H9 (cell line): ENCODE measurements at places on chromosomes 1 and 21. TPM values are rescaled to one million over a fixed set of nuclear protein-coding genes. Genes with fewer than 3 reads are reported as not detected.

DNA sequence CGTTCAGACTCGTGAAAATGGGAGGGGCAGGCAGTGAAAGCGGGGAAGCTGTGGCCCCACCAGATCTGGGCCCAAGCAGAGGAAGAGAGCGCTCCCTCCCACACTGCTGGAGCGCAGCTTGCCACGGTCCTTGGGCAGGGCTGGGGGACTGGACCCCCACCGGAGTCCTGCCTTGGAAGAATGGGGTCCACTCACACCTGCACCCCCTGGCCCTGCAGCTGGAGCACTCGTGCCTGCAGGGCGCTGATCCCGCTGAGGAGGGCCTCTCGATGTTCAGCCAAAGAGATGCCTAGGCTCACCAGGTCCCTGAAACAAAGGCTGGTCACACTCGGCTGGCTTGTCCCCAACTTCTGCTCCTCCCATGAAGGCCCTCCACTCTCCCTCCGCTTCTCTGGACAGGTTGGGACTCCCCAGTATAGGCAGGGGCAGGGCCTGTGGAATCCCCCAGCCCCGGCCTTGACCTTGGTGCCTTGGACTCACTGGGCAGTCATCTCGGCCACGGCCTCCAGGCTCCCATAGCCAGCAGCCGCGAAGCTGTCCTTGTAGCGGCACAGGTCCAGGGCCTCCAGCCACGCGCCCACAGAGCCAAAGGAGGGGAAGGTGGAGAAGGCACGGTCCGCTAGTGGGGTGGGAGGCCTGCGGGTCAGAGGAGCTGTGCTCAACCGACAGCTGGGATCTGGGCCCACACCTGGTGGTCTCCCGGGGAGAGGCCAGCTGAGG lies 26.0 kb downstream of the CDCA8 start:
- H3K27ac ChIP-seq = no peak overlapping the region
- H3K4me1 ChIP-seq = no peaks in the 10 kb centered on the region
- H3K27me3 ChIP-seq = no peaks in the 10 kb centered on the region
- no peak overlapping the region for H3K4me3 ChIP-seq
- DNase-seq = no peak

- H3K27ac ChIP-seq = no peak overlapping the region
- no peaks in the 10 kb centered on the region for H3K27me3 ChIP-seq
- no peak overlapping the region for H3K4me3 ChIP-seq
- H3K36me3 ChIP-seq = peaks cover 48% of the 10 kb centered on the region
- no peaks in the 10 kb centered on the region for H3K4me1 ChIP-seq
These were observed 12.0 kb downstream of the ALDH9A1 start for GRCh38 chr1:165686121-165686970.

- peaks cover 5% of the 10 kb centered on the region for H3K36me3 ChIP-seq
- H3K4me1 ChIP-seq = peaks cover 22% of the 10 kb centered on the region; the same call in 1 of the 2 replicates
- no peak overlapping the region for H3K27ac ChIP-seq
- no peak overlapping the region for H3K4me3 ChIP-seq
These were observed 16.6 kb upstream of the LEMD1 start for GRCh38 chr1:205438213-205439158.

DNA sequence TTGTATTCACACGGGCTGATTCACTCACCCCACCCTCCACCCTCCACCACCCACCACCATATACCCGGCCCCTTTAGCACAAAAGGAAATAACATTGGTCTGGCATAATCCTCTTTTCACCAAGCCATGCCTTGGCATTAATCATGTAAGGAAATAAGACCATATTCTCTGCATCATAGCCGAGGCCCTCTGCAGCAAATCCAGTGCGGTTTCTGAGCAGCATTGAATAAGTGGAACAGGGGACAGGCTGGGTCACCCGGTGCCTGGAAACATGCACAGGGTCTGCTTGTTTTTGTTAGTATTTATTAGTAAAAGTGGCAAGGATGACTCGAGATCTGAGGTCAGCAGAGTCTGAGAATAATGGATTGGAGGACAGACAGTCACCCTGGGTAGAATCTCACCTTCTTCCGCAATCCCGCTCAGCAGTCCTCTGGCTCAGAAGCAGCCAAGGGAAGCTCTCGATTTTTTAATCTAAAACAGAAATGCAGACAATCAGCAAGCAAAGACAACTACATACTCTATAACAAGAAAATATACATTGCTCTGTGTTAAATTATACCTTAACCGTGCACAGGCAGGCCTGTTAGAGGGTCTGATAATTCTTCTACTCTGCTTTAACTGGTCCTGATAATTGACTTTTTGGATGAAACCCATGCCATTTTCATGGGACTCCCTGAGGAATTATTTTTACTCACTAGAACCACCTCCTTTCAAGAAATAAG lies 52.4 kb upstream of the CDC42BPA start:
- H3K36me3 ChIP-seq = no peaks in the 10 kb centered on the region
- H3K4me1 ChIP-seq = peaks cover 4% of the 10 kb centered on the region; the same call in 1 of the 2 replicates
- DNase-seq = no peak
- H3K27me3 ChIP-seq = no peaks in the 10 kb centered on the region
- H3K27ac ChIP-seq = no peak overlapping the region

GRCh38 chr1:226185141-226186036 lies 1.2 kb downstream of the ACBD3 start:
- H3K4me1 ChIP-seq = no peaks in the 10 kb centered on the region; the same call in 1 of the 2 replicates
- DNase-seq = no peak
- H3K36me3 ChIP-seq = peaks cover 4% of the 10 kb centered on the region; the same call in 1 of the 3 replicates
- H3K4me3 ChIP-seq = peak overlapping the region; percentile 91

OLFML3 gene
- 171 and 176 TPM in 2 replicates for total RNA-seq

PRSS38 gene
- total RNA-seq = not detected in 2 replicates

OR2W3 gene
- total RNA-seq = 0.24 TPM in 1 of 2 replicates, not detected in the other
